ENCODE measurements at places on chromosomes 1 and 21.

GRCh38 chr1:64212031-64212430, 8.6 kb downstream of the UBE2U start:
- DNase-seq, result no peak

DNA sequence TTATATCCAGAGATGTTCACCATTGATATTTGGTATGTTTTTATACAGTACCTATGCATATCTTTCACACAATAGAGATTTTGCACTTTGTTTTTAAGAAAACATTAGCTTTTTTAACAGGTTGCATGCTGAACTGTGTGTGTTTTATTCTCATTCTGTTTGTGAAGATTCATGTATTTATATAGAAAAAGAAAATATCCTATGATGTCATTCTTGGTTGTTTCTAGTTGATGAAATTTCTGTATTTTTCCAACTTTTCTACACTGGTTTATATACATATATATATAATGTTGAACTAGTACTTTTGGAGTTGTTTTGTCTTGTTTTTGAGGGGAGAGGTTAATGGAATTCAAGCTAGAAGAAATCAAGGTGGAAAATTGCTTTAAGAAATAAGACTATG, 143.8 kb downstream of the MATN1 start:
- no peak for DNase-seq

- DNase-seq, result no peak
Measured at GRCh38 chr1:201468501-201468843, 516 bp downstream of the PHLDA3 start.

- DNase-seq, result no peak
Measured at GRCh38 chr1:162666006-162666645, 33.9 kb downstream of the DDR2 start.

DNA sequence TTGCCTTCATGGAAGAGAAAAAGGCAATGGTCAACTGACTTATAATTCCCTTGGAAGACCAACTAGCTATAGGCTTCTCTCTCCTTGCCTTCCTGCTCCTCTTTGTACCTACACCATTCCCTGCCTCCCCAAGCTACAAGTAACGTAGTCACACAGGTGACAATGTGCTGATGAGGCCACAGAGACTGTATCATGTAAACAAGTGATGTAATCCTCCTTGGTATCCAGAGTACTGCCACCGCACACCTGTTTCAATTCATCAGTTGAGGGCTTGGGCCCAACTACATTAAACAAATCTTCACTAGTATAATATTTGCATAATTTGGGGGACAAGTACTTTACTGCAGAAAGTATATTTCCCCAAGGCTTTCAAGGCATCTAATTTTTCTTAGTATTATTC, 76.4 kb upstream of the SCYL3 start:
- no peak for DNase-seq

DNA sequence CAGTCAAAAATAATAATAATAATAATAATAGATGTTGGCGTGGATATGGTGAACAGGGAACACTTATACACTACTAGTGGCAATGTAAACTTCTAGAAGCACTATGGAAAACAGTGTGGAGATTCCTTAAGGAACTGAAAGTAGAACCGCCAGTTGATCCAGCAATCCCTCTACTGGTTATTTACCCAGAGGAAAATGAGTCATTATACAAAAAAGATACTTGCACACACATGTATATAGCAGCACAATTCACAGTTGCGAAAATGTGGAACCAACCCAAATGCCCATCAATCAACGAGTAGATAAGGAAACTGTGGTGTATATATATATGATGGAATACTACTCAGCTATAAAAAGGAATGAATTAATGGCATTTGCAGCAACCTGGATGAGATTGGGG, 176.0 kb downstream of the PLPP3 start:
- DNase-seq, result no peak

DNA sequence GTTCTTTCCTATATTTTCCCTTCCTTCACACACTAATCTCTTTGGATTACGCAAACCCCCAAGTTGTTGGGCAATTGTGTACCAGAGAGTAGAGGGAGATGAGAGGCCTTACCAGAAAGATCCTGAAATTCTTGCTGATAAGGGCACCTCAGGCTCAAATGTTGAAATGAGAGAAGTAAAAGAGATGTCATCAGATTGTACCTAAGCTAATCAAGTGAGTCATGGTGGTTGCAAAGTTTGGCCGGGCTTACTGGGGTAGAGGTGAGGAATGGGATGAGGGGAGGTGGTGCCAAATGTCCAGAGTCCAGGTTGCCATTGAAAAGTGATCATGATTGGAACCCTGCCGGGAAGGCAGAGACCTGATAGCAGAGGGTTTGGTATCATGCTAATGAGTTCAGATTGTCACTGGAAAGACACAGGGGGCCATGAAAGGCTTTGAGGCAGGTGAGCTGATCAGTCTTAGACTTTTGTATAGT, 43.1 kb downstream of the OPTC start:
- DNase-seq, result no peak

DNA sequence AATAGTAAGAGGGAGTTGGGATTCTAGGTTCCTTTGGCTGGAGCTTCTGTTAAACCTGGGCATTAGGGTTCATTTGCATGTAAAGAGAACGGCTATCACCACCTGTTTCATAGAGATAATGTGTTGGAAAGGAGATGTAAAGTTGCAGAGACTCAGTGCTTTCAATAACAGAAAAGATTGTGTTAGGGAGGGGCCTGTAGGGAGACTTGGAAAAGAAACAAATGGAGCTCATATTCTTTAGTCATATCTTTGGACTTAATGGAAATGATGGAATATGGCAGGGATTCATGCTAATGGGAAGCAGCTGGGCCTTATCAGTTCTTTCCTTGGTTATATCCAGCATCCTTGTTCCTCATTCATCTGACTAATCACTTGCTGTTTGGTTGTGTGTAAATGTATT, 144.9 kb downstream of the CD247 start:
- no peak for DNase-seq

- peak; percentile 66 for DNase-seq
Measured at GRCh38 chr1:201649761-201650622, 111.1 kb downstream of the NAV1 start.

GRCh38 chr1:3393987-3394920, 60.2 kb upstream of the ARHGEF16 start:
- no peak for DNase-seq

DNA sequence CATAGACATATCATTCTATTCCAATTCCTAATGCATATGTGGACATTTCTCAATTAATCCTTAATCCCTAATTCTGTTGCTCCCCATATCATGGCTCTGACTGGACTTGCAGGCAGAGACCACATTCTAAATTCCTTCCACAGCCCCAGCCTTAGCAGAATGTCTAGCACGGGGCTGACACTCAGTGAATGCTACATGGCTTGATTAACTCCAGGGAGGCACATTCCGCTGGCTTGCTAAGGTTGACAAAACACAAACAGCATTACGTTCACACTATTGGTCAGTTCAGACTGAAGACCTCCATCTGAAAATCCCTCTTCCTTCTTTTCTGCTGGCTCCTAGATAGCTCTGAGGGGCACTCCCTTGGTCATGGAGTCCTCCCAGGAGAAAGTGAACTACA, 119.4 kb downstream of the ASTN1 start:
- DNase-seq, result no peak

DNA sequence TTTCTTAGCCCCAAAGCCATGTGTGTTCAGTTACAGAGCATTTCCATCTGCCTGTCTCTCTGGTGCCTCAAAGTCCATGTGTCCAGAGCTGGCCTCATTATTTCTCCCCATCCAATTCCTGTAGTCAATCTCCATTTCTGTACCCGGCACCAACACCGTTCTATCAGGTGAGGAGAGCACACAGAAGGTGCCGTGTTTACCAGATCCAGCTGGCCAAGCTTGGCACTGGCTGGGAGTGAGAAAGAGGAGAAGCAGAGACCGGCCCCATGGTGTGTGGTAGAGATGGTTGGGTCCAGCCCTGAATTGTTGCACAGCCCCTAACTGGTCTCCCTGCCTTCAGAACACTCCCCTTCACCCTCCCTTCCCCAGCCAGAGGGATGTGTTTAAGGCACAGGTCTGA, 7.5 kb upstream of the SSBP3 start:
- no peak for DNase-seq

GRCh38 chr1:93395195-93395594, 49.5 kb downstream of the DR1 start:
- no peak for DNase-seq

DNA sequence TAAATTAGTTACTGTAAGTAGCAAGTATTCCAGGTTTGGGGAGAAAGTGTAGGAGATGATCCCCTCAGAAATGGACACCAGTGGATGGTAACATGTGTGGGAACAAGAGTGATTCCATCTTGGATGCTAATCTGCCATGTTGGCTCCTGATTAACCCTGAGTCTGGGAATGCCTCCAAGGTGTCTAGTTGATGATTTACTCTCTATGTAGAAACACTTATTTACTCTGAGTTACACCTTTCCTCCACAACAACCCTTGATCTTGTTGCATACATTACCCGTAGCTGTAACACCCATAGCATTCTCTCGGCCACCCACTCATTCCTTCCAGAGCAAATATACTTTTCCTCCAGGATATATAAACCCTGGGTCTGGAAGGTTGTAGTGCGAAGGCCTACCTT, 315.9 kb upstream of the GREM2 start:
- no peak for DNase-seq

- no peak for DNase-seq
Measured at GRCh38 chr1:170806961-170807360, 128.4 kb upstream of the MROH9 start.

- DNase-seq, result no peak
Measured at GRCh38 chr21:37088186-37088735, 15.2 kb downstream of the TTC3 start.

- no peak for DNase-seq
Measured at GRCh38 chr1:241593186-241593585, 47.0 kb downstream of the CHML start.

DNA sequence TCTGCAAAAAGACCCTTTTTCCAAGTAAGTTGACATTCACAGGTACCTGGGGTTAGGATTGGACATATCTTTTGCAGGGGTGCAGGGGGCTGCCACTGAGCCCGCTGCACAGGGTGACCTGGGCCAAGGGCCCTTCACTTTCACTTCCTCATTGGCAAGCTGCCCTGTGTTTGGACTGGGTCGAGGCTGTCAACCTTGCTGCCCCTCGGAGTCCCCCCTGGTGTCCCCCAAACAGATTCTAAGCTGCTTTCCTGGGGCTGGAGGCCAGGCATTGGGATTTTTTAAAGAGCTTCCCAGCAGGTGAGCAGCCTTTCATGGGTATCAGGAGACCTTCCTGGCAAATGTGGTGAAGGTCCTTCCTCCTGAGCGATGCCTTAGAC, 7.9 kb upstream of the UMODL1 start:
- DNase-seq, result no peak

DNA sequence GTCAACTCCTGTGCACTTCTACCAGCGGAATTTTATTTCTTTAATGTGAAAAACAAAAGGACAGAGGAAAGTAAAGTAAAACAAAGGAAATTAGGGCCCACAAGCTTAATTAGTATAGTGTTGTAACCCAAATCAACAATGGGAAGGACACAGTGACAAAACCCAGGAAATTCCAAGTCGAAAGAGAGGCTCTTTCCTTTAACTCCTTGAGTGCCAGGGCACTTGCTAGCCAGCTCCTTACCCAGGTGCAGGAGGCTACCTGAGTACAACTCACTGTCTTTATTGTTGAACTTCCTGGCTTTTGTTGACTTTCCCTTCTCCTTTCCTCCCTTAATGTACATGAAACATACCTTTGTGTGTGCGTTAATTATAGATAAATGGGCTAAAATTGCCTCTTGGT, 55.0 kb downstream of the PEX14 start:
- no peak for DNase-seq

DNA sequence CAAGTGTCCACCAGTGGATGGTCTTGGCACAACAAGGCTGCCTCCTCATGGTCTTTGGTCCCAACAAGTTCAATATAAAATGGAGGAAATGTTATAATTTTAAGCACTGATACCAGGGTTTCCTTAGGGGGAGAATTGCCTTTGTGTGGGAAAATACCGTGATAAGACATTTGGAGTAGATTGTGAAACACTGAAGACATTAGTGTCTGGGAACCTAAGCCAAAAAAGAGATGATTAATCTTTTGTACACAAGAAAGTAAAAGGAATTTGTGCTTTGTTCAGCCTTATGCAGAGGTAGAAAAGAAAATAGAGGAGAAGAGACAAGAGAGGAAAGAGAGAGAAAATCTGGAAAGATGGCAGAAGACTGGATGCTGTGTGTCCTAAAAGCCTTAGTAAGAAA, 36.1 kb downstream of the ST6GALNAC3 start:
- DNase-seq, result no peak

DNA sequence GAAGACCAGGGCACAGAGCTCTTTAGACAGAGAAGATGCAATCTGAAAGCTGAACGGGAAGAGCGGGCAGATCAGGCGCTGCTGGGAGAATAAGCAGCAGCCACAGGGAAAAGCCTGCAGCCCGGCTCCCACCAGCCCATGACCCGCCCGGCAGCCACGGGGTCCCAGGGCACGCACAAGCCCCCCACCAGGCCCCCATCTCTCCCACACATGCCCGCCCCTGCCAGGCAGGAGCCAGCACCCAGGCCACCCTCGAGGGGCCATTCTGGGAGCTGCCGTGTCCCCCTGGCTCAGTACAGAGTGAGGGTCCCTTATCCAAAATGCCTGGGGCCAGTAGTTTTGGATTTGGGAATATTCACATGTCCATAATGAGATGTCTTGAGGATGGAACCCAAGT, 16.3 kb downstream of the SLC19A1 start:
- DNase-seq, result no peak

DNA sequence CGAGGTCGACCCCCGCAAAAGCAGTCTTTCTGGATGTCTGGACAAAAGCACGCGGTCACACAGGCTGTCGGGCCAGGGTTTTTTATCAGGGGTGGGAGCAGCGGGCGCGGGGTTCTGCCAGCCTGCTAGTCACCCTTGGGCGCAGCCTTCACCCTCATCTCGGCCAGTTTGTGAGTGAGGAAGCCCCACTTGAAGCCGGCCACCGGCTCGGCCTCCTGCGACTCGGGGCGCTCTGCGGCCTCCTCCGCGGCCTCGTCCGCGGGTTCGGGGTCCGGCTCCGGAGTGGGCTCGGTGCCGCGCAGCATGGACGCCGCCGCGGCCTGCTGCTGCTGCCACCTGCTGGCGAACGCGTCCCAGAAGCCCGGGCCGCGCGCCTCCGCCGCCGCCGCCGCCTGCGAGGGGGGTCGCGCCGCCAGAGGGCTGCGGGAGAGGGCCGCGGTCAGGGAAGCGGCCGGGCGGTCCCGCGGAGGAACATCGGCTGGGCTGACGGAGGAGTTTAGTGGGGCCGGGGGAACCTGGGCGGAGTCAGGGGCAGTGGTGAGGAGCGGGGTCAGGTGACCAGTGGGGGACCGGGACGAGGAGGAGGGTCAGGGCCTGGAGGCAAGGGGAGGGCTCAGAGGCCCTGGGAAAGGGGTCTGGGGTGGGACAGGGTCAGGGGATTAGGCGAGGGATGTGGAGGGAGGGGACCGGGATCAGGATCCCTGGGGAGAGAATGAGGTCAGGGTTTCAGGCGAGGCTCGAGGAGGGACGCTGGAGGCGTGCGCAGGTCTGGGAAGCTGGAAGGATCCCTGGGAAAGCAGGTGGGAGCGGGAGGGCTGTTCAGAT, 4.5 kb downstream of the C1orf232 start:
- no peak for DNase-seq

DNA sequence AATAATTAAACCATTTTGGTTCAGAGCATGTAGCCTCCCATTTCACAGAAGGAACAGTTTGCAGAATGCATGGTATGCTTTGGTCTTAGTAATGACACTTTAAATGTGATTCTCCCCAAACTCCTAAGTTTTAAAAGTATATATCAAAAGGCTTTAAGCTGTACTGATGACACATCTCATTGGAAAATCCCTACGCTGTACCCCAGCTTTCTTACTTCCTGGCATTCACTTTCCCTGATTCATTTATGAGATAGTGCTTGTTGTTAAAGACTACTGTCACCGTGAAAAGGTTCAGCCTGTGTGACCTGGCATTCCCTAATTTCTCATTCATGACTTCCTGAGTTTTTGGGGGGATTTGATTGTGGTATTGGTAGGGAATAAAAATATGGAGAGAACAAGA, 53.4 kb downstream of the MPZL1 start:
- DNase-seq, result no peak

Measured in breast epithelium (tissue), 4 donors.